ENCODE measurements at places on chromosomes 5 and 9.
A peak's percentile ranks its signal among the peaks of the same experiment; 100 is the strongest.

DNA sequence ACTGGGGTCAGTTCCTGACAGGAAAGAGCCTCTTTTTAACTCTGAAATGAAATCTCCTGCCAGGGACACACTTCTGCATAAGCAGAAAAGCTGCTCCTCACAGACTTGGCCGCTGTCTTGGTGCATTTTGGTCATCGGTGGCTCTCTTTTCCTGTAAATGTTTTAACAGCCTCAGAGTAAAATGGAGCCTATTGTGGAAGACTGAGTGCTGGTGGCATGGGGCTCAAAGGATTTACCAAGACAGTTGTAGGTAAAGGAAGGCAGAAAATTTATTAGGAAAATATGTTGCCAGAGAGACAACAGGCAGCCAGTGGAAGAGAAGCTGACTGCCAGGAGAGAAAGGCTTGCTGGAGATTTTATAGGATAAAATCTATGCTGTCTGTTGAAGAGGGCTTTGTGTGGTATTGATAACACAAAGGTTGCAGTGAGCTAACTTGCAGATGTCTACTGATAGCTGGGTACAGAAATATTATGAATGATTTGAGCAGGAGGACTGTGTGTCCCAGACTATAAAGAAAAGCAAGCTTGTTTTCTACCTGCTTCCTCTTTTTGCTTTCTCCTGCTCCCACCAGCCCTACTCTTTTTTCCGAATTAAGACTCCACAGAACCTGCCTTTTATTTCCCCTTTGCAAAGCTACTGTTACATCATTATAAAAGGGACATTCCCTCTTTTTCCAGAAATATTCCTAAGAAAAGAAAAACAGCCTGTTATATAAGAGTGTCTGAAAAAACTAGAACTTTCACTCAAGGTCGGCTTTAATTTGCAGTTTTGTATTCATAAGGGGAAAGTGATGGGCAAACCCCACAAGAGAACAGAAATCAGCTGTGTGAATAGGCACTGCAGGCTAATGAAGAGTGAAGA, 27.9 kb upstream of the IFNA14 start:
- no peak for DNase-seq

DNA sequence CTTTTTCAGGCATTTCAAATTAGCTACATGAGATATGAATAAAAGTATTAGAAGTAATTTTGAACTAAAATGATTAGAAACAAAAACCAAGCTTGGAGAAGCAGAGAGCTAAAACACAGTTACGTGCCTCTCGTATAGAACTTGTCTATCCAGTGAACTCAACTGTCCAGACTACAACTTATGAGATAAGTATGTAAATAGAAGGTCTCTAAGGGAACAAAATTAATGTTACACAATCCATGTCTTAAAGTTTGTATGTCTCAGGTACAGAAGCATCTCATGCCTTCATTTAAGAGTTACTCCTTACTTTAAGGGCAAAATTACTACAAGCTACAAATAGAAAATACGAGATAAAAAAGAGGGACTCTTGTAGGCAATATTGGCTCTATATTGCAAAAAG, 316.8 kb downstream of the CETN3 start:
- peak; percentile 8 for DNase-seq

GRCh38 chr5:56482363-56482762, 249.2 kb upstream of the ANKRD55 start:
- no peak for DNase-seq

DNA sequence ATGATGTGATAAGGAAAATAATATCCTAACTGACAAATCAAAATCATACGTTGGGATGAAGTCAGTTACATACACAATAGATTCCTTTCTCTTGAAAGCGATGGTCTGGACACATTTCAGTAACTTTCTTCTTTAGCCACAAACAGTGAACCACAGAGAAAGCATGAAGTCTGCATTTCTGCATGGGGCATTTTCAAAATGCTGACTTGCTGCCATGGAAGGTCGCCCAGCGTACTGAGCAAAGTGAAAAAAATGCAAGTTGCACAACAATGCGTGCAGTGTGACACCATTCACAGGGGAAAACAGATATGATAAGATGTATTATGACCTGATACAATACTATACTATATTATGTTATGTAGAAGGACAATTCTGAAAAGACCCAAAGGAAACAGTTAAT, 146.3 kb downstream of the SNX18 start:
- no peak for DNase-seq

DNA sequence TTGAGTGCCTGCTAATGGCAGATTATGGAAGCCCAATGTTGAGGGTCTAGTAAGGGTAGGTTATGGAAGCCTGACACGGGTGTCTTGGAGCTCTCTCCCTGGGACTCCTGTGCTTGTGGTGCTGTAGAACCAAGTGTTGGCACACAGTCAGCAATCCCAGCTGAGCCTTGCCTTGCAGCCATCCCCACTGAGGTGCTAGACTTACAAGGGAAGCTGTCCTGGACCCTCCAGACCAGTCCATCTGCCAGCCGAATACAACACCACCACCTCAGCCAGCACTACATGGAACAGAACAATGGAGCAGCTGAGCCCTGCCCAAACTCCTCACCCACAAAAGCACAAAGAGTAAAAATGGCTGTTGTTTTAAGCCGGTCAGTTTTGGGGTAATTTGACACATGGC, 90.5 kb upstream of the DNAH5 start:
- no peak for DNase-seq

Measured in hepatocyte (in vitro differentiated cells).